Stimulated activated CD8-positive, alpha-beta memory T cell treated with anti-CD3 and anti-CD28 coated beads, Interleukin-12 subunit alpha, Interleukin-12 subunit beta, amount 100 ng/mL, for 4 hours (primary cell): ENCODE measurements at places on chromosomes 16 and 17.

DNA sequence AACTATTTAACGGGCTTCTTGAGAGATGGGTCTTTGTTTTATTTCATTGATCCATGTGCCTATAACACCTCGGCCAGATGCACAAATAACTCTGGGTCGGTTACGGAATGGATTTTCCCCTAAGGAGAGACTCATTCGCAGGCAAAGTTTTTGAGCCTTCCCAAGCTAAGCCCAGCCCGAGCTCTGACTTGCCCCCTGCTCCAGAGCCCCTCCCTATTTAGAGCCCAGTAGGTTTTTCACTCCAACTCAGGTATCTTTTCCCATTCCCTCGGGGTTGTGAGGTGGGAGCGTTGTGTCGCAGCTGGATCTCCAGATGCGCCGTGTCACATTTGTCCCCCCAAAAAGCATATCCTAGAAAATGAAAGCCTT lies 812 bp upstream of the MYOCD start:
- DNase-seq: no peak

DNA sequence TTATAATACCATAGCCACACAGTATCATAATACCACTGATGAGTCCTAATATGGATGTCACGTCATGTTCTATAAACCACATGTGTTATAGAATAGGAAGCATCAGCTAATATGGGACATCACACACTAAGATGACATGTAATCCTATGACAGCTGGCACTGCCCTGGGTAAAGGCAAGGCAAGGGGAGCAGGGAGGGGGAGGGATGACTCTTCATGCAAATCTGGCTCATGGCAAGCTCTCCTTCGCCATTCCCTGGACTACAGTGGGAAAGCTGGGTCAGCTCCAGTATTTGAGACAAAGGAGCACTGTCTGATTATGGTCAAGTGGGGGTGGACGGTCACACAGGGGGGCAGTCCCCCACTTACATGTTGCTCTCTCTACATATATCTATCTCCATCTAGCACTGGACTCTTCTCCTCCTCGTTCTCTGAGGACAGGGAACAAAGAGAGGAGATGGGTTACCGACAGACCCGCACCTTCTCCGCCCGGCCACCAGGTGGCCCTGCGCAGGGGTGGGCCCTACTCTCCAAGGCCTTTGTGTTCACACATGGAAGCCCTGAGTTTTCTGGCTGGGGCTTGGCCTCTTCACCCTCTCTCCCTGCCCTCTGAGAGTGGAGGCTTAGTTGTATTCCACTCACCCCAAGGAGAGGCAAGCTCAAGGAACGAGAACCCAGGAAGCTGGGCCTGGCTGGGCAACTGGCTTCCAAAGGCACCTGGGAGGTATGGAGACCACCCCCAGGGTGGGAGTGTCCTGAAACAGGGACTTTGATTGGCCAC lies 23.4 kb upstream of the MPO start:
- DNase-seq: no peak

GRCh38 chr17:72185564-72185963 lies 64.7 kb downstream of the SOX9 start:
- DNase-seq: no peak

GRCh38 chr16:85056211-85056748 lies 28.7 kb downstream of the KIAA0513 start:
- no peak for DNase-seq

DNA sequence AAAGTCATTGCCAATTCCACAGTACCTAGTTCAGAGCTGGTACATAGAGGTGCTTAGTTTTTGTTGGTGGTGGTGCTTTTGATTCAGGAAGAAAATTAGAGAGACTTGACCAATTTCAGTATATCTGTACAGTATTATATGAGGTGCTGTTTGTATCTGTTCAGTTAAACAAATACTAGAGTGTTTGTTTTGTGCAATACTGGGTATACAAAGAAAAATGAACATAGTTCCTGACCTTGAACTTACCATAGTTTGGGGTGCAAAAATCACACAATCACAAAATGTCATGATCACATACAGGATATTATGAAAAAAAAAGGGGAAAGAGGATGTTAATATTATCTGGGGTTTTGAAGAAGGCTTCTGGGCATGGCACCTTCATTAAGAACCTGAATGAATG lies 39.8 kb upstream of the GOT2 start:
- no peak for DNase-seq
